Stimulated activated CD4-positive, alpha-beta T cell treated with anti-CD3 and anti-CD28 coated beads, Interleukin-4, amount 100 ng/mL, for 4 hours (primary cell): ENCODE measurements at places on chromosomes 3 and 15.

DNA sequence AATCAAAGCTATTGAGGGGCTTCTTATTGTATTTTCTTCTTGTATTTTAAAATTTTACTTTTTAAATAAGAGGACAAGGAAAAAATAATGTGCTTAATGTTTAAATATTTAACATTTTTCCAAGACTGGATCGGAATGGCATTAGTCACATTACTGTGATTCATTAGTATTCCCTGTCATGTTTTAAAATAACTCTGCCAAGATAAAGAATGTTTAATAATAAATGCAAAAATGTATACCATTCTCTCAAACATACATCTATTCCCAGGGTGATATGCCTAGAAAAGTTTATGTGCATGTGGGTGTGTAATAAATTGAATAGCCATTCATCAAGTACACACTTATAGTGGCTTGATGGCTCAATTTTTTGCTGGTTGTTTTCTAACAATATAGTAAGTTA is 936.1 kb downstream of the PLOD2 start:
- DNase-seq, result no peak

- no peak for DNase-seq
Measured at GRCh38 chr3:151445273-151446001, 15.4 kb downstream of the IGSF10 start.

- no peak for DNase-seq
Measured at GRCh38 chr3:110456438-110457138, 615.0 kb upstream of the NECTIN3 start.

DNA sequence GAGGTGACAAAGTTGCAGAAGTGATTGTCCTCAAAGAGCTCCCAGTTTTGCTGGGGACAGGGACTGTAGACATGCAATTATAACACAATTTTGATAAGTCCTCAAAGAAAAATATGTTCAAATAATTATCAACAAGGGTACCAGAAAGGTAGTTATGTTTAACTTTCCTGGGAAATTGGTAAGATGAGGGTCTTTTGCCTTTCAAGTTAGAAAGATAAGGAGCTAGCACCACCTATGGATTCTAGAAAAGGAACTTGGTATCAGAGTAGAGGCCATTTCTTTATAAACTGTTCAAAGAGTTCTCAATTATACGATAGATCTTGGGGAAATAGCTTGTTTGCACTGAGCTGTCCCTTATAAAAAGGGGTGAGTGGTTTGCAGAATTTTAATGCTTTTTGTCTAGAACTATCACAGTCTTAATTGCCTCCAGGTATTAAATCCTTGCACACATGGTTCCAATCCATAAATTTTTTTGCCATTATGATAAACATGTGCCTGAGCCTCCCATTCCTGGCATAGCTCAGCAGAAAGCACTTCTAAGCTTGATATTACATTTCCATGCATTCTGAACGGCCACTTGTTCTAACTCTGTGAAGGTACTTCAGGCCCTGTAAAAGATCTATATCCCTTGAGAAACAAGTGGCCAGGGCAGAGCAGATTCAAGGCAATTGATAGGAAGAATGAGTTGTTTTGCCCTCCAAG is 247.5 kb upstream of the LRIG1 start:
- DNase-seq, result no peak
